Hematopoietic multipotent progenitor cell treated with erythropoietin and hydrocortisone succinate and interleukin-3 and kit ligand, for 17 days (in vitro differentiated cells): ENCODE measurements at places on chromosomes 12 and 14.

DNA sequence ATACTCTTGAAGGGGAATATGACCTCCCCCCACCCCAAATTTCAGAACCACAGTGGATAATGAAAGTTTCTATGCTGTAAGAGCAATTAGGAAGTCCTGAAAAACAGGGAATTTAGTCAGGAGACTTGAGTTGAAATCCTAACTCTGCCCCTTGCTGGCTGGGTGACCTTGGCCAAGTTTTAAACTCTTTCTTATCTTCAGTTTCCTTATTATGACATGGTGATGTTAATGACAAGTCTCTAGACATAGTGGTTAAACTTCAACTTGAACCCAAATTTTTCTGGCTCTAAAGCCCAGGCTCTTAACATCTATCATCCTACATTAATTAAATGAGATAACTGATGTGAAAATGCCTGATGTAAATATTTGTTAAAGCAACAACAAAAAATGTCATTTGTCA is 325.9 kb downstream of the APAF1 start:
- no peak for DNase-seq

GRCh38 chr14:95255487-95255886 is 64.2 kb downstream of the CLMN start:
- DNase-seq = no peak

- peak; percentile 93 for DNase-seq
These were observed 9.2 kb upstream of the INF2 start for GRCh38 chr14:104680056-104680805.

DNA sequence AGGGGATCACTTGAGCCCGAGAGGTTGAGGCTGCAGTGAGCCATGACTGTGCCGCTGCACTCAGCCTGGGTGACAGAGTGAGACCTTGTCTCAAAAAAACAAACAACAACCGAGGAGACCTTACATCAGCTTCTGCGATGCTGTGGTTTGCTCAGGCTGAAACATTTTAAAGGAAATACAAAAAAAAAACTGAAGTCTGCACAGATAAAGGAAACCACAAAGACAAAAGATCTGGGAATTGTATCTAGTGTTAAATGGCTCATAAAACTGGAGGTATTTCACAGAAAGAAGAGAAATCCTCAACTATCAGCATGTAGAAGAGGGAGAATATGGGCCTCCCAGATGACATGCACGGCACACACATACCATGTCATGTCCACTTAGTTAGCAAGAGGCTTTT is 60.3 kb upstream of the VPS33A start:
- no peak for DNase-seq

DNA sequence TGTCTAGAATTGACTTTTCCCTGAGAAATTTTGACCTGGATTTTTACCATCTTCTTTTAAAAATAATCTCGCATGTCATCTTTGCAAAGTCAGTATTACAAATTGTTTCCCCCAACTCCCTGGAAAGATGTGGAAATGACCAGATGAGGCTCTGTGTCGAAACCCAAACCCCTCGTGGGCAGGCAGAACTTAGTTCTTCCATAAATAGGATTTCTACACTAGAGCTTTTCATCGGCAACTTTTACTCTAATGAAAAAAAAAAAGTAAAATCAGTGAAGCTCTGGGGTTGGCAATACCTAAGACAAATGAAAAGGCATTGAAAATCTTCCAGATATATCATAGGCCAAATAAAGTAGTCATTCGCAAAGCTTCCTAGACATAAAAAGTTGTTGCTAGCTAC is 17.0 kb downstream of the SSPN start:
- no peak for DNase-seq
